CD4-positive, CD25-positive, alpha-beta regulatory T cell (primary cell): ENCODE measurements at places on chromosomes 5 and 9. TPM values are rescaled to one million over a fixed set of nuclear protein-coding genes. Genes with fewer than 3 reads are reported as not detected.

Gene FAM53C
- 57.0 TPM for total RNA-seq

Gene BHMT2
- total RNA-seq = not detected

Gene ICE1
- total RNA-seq = 43.2 TPM

Gene FABP6
- total RNA-seq = not detected

Gene MACROH2A1
- 139 TPM for total RNA-seq

Gene PHYHD1
- total RNA-seq = 0.52 TPM

Gene TLX3
- total RNA-seq = not detected

Gene SREK1
- 160 TPM for total RNA-seq

Gene C9orf50
- not detected for total RNA-seq

Gene EIF4E1B
- not detected for total RNA-seq

Gene GARIN3
- not detected for total RNA-seq

Gene SV2C
- 0.12 TPM for total RNA-seq

Gene BAAT
- total RNA-seq = 0.15 TPM

Gene GPRIN1
- 1.9 TPM for total RNA-seq

Gene ANKRD31
- 0.52 TPM for total RNA-seq

Gene GRIA1
- total RNA-seq = not detected

Gene INIP
- total RNA-seq = 14.6 TPM

Gene PCDHA4
- not detected for total RNA-seq
